Kasumi-1 (cell line): ENCODE measurements at places on chromosomes 3 and 15.

DNA sequence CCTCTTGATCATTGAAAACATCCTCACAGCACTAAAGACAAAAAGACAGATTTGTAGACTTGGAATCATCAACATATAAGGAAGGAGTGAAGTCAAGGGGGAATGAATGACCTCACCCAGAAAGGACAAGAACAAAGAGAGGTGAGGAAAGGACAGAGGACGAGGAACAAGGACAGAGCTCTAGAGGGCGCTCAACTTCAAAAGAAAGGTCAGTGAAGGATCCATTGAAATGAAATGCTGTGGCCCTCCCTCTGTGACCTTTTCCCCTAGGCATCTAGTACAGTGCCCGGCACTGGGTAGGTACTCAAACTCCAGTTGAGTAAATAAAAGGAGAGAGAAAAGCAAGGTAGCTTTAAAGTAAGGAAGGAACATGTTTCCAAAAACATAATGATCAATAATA is 2.6 kb downstream of the ATP8B4 start:
- DNase-seq, result peak; percentile 81

DNA sequence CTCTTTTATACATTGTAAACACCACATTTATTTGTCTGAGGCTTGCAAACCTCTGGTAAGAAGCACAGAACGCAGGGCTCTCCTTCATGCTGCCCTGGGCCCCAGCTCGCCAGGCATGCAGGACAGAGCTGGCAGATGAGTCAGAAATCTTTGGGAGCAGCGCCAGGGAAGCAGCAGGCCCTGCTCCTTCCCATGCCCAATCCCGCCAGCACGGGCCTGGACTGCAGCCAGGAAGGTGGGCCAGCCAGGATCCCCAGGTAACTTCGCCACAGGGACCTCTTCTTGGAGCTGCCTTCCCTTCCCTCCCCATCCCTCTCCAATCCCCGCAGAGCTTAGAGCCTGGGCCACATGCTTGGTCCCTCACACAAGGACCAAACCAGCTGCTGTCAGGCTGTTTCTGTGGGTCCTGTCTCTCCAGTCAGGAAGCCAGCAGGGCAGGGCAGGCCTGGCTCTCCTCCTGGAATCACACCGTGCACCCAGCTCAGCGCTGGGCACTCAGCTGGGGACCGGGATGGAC is 8.8 kb downstream of the STOML1 start:
- no peak for DNase-seq

- no peak for DNase-seq
Observed at GRCh38 chr3:58104151-58104550, 95.9 kb downstream of the FLNB start.

GRCh38 chr3:6180171-6180570 is 680.7 kb upstream of the GRM7 start:
- no peak for DNase-seq

- DNase-seq, result no peak
Observed at GRCh38 chr3:170638988-170639387, 53.1 kb upstream of the SLC7A14 start.

GRCh38 chr3:167901138-167901537 is 165.6 kb downstream of the SERPINI1 start:
- no peak for DNase-seq

DNA sequence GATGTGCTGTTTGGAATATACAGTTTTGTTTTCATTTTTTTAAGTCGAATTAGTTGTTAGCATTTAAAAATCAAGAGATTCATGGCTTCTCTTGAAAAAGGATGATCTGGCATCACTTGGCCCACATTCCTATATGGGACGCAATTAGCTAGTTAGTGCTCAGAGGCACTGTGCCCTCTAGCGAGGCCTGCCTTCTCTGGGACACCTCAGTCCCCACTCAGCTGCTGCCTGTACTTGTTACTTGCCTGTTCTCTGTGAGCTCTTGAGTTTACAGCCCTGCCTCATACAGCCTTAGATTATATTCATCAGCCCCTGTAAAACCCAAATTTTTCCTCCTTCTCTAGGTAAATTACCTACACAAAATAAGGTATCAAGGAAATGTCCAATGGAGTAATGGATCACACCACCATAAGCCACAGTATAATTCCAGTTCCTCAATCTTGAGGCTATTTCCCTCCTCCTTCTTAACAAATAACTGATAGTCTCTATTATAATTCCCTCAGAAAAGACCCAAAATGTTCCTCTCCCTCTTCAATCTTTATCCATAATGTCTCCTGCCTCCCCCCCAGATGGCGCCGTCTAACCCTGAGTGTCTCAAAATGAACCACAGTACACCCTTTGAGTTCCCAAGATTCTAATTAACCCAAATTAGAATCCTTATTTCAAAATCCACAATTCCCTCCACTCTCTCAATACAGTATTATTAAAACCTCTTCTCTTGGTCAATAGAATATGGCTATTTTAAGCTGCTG is 2.7 kb downstream of the ZMAT3 start:
- peak; percentile 76 for DNase-seq

DNA sequence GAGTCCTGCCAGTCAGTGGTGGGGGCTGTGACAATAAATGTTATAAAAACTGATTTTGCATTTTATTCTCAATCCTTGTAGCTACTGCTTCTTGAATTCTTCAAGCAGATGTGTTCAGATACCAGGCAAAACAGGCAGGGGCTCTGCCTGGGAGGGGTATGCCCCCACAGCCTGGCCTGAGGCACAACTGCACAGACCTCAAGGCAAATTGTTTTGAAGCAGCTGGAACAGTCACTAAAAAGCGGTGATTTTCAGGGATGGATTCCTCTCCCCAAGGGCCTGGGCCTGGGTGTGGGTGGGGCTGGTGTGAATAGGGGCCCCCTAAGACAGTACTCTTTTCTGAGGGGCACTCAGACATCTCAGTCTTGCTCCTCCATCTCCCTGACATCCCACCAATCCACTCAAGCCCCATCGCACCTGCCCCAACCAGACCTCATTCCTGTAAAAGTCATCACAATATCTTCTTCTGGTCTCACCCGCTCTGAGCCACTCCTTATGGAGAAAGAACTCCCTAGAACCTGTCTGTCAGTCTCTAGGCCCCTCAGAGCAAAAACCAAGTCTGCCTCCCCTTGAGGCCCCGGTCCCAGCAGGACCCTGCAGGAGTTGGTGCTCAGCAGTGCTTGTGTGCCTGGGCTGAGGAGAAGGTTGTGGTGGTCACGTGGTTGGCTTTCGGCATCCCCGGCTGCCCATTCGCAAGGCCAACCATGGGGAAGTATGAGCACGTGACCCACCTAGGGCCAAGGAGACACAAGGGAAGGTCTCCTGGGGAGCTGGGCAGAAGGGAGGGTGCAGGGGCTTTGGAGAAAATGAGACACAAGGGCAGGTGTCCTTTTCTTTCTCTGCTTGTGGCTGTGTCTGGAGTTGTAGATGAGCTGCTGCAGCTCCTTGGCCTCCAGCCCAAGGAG is 2.9 kb upstream of the PSTPIP1 start:
- DNase-seq, result no peak

GRCh38 chr3:175342196-175342595 is 483.1 kb downstream of the NAALADL2 start:
- DNase-seq, result no peak

GRCh38 chr15:88636654-88637053 is 2.2 kb upstream of the ISG20 start:
- no peak for DNase-seq

DNA sequence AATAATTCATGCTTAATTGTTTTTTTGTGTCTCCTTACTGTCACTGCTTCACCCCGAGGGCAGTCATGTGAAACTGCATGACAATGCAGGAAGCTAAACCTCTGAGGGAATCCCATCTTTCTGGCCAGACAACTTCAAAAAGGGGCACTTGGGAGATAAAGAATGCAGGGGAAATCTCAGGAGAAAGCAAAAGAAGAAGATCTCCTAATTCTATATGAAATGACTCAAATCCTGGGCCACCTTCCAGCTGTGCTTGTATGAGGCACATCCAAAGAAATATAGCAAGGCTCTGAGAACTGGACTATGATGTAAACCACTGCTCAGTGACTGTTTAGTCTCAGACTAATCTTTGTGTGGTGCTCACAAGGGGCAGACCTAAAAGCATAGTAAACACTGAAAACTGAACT is 22.6 kb upstream of the UMPS start:
- DNase-seq, result no peak

- no peak for DNase-seq
Observed at GRCh38 chr3:25035526-25035925, 392.5 kb upstream of the RARB start.

DNA sequence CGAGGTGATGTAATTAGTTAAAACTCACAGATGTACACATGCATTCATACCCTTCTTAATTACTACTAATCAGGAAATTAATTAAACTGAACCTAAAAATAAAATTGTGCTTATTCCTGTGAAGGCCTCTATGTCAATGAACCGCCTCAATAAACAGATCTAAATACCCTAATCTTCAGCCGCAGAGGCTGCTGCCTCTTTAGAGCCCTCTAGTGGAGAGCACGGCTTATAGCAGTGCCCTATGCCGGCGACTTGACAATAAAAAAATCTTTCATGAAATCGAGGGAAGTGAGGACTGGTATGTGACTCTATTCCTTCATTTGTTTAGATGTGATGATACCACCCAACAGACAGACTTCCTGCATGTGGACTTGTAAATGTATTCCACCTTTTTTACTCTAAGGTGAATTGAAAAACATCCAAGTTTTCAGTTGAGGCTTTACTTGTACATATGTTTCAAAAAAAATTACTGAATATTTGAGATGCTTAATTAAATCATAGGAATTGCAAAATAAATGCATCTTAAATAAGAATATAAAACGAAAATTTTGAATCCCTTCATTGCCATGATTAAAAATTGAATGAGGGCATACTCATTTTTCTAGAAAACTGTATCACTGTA is 8.3 kb upstream of the EPHA3 start:
- DNase-seq, result peak; percentile 84

GRCh38 chr3:49035281-49035680 is 6.1 kb upstream of the IMPDH2 start:
- no peak for DNase-seq

GRCh38 chr15:51494411-51495314 is 127.9 kb downstream of the DMXL2 start:
- no peak for DNase-seq

DNA sequence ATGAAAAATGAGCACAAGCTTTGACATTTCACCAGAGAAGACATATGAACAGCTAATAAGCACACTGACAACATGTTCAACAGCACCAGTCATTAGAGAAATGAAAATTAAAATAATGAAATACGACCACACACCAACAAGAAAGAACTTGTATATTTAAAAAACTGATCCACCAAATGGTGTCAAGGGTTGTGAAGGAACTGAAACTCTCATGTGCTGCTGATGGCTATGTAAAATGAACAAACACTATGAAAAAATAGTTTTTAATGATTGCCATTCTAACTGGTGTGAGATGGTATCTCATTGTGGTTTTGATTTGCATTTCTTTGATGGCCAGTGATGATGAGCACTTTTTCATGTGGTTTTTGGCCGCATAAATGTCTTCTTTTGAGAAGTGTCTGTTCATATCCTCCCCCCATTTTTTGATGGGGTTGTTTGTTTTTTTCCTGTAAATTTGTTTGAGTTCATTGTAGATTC is 193.8 kb downstream of the SCAPER start:
- DNase-seq, result no peak

DNA sequence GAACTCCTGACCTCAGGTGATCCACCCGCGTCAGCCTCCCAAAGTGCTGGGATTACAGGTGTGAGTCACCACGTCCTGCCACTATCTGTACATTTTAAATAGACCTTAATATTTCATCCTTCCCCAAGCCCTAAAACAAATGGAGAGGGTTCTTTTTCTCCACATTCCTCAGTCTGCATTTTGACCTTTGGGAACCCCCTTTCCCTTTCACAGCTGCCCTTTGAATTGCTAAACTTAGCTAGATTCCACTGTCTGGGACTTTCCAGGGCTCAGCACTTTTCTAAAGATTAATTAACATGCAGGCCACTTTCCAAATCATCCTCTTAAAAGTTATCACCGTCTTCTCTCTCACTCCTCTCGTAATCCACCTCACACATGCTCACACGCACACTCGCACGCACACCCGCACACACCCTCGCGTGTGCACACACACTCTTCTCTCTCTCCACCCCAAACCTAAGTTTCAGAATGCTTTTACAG is 124.2 kb downstream of the TMCO5A start:
- no peak for DNase-seq

DNA sequence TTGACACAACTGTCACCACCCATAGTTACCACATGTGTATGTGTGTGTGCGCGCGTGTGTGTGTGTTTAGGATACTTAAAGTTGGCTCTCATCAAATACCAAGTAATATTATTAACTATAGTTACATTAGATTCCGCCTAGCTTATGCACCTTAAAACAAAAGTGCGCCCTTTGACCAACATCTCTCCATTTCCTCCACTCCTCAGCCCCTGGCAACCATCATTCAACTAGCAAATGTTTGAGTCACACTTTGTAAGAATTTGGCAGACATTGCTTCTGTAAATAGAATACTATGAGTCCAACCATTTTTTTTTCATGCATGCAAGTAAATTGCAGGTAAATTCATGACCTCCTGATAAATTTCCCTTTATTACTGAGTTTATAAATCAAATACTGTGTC is 169.3 kb downstream of the GBE1 start:
- DNase-seq, result no peak
